ENCODE measurements at places on chromosomes 1 and 21.

DNA sequence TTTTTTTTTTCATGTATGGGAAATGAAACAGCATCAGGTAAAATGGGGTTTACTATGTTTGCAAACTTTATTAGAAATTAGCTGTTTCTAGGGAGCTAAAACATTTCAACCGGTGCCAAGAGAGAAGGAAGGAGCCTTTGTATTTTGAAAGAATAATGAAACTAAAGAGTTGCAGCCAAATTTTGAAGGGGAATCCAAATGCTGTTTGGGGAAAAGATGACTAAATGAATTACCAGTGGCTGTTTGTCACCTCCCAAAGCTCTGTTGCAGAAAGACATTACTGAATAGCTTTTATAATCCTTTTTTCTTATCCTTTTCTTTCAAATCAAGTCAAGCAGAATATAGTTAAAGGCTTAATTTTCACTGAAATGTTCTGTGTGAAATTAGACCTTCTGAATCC, 591.3 kb upstream of the ADGRL2 start:
- no peak for DNase-seq

GRCh38 chr1:78045926-78046778, at the start of gene GIPC2:
Gene GIPC2, plus strand, starts transcription at chr1:78045966. Its CDS starts 129 bp downstream, at chr1:78046095.
- no peak for DNase-seq

DNA sequence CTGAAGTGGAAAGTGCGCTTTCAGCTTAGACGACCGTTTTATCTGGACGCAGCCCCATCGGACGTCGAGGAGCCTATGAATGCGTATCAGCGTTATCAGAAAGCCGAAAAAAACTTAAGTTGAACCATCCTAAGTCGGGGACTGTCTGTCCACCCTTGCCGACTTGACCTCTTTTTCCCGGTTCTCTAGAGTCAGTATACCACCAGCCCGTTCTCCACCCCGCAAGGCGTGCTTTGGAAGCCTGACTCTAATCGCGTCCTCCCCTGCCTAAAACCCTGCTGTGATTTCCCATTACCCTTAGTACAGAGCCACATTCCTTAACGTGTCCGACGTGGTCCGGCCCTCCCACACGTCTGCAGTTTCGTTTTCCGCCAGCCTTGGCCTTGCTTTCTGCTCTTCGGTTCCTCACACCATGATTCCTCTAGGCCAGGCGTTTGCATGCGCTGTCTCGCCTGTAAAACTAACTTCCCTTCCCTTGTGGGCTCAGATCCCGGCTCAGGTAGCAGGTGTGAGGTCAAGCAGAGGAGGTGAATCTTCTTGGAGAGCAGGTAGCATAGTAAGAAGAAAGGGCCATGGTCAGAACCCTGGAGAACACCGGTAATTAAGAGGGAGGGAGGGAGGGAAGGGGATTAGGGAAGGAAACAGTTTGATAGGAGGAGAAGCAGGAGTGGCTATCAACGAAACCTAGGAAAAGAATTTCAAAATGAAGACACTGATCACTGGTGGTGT, 865 bp downstream of the ADPRS start:
- DNase-seq, result no peak

- no peak for DNase-seq
These were observed 1.4 kb downstream of the DENND1B start for GRCh38 chr1:197773856-197774255.

GRCh38 chr1:115326419-115326818, 11.6 kb downstream of the NGF start:
- no peak for DNase-seq

- DNase-seq, result no peak
These were observed 70.3 kb upstream of the RGL1 start for GRCh38 chr1:183734543-183735036.

DNA sequence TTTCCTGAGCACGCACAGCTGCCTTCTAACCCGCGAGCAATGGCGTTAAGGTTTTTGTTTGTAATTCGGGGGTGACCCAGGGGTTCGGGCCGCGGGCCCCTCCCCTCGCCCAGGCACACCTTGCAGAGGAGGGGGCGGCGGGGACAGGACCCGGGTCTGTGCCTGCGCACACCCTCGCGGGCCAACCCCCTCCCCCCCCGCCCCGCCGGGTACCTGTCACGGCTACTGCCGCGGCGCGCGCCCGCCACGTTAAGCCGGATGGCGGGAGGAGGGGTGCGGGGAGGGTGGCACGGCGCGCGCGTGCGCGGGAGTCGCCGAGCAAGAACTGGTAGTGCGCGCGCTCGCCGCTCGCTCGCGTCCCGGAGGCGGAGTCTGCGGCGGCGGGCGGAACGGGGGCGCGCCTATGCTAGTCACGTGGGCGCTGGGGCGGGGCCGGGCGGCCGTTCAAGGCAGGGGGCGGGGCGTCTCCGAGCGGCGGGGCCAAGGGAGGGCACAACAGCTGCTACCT, at the start of gene TPTE:
TSS of gene TPTE (plus strand) at position 493 of the 508 bp plus-strand sequence. CDS start 17,141 bp downstream, outside the sequence.
- DNase-seq, result no peak

GRCh38 chr1:44497422-44498170, 92.5 kb downstream of the RNF220 start:
- DNase-seq, result no peak

DNA sequence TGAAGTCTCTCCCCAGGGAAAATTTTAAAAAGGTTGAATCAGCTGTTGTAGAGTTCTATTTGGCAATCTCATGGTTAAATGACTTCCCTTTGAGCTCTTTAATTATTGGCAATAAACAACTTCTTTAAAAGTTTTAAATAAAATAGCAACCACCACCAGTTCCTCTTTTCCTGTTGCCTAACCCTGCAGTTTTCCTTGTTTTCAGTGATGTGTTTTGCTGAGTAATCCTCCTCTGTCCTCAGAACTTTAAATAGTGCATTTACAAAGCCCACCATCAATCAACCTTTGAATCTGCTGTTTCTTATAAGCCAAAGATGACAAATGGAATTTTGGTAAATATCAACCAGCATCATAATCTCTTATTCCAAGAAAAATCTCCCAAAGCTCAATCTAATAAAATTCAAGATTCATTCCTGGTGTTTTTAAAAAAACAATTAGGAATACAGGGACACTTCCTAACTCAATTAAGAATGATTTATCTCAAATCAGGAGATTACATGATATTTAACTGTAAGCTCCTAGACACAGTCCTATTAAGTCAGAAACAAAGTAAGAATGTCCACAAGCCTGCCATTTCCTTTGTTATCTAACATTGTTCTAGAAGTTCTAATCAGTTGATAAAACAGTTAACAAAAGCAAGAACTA, 14.8 kb downstream of the AVPR1B start:
- no peak for DNase-seq

GRCh38 chr1:223739366-223740037, 27.2 kb downstream of the CAPN2 start:
- DNase-seq, result no peak

- no peak for DNase-seq
These were observed 12.2 kb downstream of the SLC35F3 start for GRCh38 chr1:233916706-233917105.

- DNase-seq, result no peak
These were observed 2.7 kb upstream of the NEGR1 start for GRCh38 chr1:72285074-72285425.

GRCh38 chr1:110667776-110668175, 7.0 kb downstream of the KCNA3 start:
- no peak for DNase-seq

DNA sequence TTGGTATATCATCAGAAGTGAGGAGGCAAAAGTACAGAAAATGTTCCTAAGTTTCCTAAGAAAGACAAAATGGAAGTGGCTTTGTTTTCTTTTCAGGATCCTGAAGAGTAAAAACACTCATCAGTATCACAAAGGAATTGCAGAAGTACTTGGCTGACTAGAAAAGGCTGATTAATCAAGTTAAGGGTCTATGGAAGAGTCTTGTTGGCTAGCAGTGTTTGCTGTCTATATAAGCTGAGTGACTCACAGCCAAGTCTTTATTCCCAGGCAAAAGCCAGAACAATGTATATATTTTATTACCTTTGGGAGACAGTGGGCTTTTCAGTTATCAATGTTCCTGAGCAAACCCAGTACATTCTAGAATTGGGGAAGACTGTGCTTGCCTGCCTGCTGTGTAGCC, 777.0 kb downstream of the PLA2G4A start:
- no peak for DNase-seq

GRCh38 chr1:1326075-1326605, 1.5 kb downstream of the CPTP start:
- DNase-seq, result no peak

DNA sequence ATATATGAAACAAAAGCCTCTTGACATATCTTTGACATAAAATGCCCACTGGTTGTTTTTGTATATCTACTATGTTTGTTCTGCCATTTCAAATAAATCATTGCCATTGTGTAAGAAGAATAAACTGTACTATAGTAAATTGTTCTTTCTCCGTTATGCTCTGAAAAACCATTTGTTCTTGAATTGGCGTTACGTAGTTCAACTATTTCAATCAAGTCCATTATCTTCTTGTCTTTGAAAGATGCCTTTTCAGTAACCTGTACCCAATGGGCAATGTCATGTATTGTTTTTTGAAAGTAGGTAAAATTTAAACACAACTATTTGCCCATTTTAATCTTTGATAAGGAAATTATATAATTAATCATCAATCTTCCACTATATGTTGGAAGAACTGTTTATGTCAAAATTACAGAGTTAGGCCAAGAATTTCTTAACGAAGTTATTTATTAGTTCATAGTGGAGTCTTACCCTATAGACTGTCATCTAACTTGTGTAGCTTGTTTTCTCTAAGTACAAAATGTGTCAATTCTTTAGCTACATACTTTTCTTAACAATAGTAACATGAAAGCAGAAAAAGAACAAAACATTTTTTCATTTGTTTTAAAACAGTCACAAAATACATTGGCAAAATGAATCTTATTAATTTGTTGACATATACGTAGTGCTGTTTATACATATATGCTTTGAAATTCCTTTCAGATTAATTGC, 294.8 kb downstream of the PTPRC start:
- no peak for DNase-seq

GRCh38 chr1:113811156-113811887, 954 bp downstream of the RSBN1 start:
- no peak for DNase-seq

DNA sequence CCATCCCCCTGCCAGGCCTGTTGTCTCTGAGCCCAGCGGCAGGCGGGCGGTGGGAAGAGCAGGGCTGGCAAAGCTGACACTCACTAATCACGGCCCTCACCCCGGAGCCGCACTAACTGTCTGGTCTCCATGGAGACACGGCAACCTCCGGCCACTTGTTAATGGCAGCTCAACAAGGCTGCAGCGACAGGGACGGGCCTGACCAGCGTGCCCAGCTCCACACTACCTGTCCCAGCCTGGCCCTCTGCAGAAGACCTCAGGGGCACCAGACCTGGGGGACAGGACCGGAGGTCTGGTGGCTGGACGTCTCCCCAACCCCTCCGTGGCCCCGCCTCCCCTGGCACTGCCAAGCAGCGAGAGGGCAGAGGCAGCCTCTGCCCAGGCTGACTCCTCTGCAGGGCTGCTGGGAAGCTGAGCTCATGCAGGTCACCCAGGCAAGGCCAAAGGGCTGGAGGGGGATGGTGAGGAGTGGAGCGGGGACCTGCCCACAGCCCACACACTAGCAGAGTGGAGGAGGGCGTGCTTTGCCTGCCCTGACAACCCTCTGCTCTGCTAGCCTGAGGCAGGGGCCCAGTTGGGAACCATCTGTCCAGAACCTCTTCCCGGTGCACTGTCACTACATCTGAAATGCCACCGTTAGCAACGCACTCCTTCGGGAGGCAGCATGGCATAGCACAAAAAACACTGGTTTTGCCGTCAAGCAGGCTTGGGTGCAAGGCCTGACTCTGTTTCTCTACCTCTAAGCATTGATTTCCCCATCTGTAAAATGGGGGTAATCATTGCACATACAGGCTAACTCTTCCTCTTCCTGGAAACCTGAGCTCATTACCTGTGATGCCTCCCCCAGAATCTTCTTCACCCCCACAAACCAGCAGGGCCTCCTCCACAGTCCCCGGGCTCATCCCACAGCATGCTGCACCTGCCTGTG, 29.6 kb upstream of the WASF2 start:
- no peak for DNase-seq

GRCh38 chr21:15306271-15306670, 241.5 kb upstream of the NRIP1 start:
- DNase-seq, result no peak

- DNase-seq, result no peak
These were observed 42.6 kb downstream of the KIRREL1 start for GRCh38 chr1:158035976-158036583.

GRCh38 chr1:33965086-33965485, 101.2 kb downstream of the HMGB4 start:
- no peak for DNase-seq

DNA sequence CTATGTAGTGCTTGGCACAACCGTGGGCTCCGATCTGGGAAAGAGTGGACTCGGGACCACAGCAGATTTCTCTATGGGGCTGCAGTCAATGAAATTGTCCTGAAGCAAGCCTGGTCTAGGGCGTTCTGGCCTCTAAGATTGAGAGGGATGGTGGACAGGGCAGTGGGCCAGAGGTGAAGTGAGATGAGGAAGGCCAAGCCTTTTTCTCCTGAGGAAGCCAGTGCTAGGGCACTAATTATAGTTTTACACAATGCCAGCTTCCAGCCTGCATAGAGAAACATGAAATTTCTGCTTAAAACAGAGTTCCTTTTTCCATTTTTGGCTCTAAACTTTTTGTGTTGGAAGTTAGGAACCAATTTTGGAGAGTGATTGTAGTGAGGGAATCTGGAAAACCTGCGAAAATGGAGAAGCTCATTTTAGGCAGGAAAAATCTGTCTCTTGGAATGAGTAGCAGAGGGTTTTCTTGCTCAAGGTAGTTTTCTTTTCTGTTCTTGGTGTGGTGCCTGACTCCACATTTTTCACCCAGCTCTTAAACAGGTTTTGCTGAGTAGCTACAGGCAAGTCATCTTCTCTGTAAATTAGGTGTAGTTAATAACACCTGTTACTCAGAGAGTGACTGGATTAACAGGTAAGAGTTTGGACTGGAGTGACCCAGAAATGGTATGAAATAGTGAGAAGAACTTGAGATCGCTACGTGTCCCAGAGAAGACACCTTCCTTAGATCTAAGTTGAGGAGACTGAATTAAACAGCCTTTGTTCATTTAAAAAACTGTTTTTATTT, 22.1 kb downstream of the UCK2 start:
- no peak for DNase-seq

- no peak for DNase-seq
These were observed 788 bp downstream of the ISG15 start for GRCh38 chr1:1013922-1014648.

- no peak for DNase-seq
These were observed 43.8 kb upstream of the DMRTB1 start for GRCh38 chr1:53415432-53415831.

DNA sequence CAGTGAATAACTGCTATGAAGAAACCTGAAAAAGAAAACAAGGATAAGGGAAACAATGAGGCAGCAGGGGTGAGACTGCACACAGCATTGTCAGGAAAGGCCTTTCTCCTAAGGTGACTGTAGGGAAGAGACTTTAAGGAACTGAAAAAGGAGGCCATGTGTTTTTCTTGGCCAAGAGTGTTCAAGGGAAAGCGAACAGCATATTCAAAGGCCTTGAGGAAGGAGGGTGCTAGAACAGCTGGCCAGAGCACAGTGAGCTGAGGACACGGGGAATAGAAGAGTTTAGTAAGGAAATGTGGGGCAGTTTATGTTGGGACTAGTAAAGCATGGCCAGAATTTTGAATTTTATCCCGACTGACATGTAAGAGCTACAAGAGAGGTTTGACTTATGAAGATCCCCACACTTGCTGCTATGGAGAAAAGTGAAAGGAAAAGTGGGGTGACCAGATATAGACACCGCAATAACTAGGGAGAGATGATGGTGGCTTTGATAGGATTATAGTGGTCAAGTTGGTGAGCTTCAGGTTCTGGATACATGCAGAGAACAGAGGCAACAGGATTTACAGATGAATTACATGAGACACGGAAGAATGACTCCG, 1.4 kb downstream of the RWDD2B start:
- no peak for DNase-seq

GRCh38 chr1:11057477-11057876, 2.3 kb downstream of the SRM start:
- no peak for DNase-seq

Measured in NK-92 treated with Interleukin-12 subunit alpha and Interleukin-12 subunit beta, amount 100 ng/mL, for 24 hours (cell line).